Gastrocnemius medialis (tissue), 4 donors: ENCODE measurements at places on chromosomes 3 and 15. TPM values are rescaled to one million over a fixed set of nuclear protein-coding genes. Genes with fewer than 3 reads are reported as not detected.

- DNase-seq, result no peak
Observed at GRCh38 chr3:66014056-66014455, 24.7 kb downstream of the MAGI1 start.

DNA sequence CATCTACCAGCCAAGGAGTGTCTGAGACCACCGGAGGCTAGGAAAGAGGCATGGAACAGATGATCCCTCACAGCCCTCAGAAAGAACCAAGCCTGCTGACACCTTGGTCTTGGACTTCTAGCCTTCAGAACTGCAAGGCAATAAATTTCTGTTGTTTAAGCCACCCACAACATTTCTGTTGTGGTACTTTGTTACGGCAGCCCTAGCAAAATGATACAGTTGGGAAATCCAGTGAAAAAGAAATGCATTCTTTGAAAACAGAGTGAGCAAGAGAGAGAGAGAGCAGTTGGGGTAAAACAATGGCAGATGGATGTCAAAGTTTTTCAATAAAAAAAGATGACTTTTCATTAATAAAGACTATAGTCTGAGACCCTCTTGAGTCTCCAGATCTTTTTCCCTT lies 219.4 kb downstream of the NFKBIZ start:
- no peak for DNase-seq

GRCh38 chr15:36497901-36498300 lies 81.5 kb upstream of the CDIN1 start:
- no peak for DNase-seq

DNA sequence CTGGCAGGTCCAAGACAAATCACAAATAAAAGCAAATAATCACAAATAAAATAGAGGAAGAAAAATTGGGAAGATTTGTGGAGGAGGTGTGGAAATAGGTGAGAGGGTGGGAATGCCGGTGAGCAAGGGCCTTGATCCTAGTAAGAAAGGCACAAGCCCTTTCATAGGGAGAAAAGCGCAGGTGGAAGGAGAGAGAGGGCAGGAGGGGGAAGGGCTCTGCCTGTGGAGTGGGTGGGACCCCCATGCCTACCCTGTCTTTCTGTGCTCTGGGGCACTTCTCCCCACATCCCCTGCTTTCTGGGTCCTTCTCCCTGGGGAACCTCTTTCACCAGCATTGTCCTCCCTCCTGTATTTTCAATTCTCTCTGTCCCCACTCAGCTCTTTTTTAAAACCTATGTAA lies 711 bp upstream of the TGM5 start:
- no peak for DNase-seq

- no peak for DNase-seq
Observed at GRCh38 chr3:30754426-30754825, 140.0 kb downstream of the GADL1 start.

GRCh38 chr3:106249159-106249558 lies 380.3 kb upstream of the CBLB start:
- DNase-seq, result no peak

- peak; percentile 82 for DNase-seq
Observed at GRCh38 chr3:50605901-50606326, 5.7 kb downstream of the CISH start.

DNA sequence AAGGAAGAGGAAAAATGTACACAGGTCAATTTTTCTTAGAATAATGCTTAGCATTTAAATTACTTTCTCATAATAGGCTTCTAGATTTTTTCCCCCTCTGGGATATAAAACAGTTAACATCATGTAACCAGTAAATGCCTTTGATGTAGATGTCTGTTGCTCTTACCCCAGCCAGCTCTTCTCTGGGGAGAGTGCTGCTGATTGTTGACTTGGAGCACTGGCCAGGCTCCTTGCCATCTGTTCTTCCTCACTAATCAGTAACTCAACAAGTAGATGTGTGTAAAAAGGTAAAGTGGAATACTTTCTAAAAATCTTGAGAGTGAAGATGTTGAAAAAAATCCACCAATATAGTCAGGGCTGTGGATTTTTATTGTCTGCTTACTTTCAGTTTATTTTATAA lies 42.2 kb downstream of the RIOX2 start:
- no peak for DNase-seq

Gene HES1
- total RNA-seq, result 38.3 TPM

Gene KIF23
- total RNA-seq, result not detected

Gene GPR149
- not detected for total RNA-seq

Gene TTLL3
- total RNA-seq, result 17.6 TPM

DNA sequence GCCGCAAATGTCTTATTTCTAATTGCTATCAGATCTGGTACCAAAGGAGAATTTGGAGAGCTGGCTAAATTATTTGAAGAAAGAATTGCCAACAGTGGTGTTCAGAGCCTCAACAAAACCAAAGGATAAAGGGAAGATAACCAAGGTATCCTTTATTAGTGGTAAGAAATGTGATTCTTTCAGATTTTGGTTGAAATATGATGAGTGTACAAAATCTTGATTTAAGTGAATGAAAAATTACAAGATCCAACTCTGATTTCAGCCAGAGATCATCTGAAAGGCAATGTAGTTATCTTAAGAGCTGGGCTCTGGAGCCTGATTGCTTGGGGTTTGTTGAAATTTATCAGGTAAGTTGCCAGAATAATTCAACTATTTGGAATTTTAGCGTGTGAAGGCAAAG lies 4.7 kb downstream of the GNL3 start:
- DNase-seq, result no peak

Gene RAD51
- total RNA-seq, result 0.60 TPM

- no peak for DNase-seq
Observed at GRCh38 chr15:92944946-92945521, 44.9 kb downstream of the CHD2 start.

DNA sequence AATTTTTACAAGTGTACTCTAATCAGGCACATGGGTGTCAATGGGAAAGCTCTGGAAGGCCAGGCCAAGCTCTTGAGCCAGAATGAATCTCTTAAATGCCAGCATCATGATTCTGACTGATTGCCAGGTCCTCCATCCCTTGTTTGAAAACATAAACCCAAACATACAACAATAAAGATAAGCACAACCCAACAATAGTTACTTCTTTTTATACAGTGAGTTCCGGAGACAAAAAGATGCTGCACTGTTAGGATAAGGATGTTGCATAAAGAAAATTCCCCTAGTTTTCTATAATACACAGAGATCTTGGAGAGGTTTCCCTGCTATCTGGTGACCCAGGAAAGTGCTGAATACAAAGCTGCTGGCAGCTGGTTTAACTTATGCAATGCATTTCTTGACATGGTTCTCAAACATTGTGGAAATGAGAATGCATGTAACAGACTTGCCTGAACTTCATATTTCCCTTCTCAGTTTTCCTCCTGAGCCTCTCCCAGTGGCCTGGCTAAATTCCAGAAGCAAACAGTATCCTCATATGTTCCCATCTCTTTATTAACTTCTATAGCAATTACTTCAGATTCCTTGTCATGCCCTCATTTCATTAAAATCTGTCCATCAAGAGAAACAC lies 180.1 kb upstream of the PRICKLE2 start:
- DNase-seq, result no peak

DNA sequence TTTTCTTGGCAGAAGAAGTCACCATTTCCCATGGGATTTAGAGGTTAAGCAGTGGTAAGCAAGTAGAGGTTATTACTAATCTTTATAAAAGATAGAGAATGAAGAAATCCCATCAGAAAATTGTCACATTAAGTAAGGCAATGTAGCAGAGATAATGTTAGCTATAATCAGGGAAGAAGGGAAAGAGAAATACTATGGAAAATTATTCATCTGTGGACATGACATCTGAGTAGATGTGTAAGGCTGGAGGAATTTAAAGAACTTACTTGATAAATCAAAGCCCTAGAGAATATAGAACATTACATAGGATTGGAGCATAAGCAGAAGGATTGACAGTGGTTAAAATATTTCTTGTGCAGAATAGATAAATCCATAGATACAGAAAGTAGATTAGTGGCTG lies 553.1 kb upstream of the CBLB start:
- no peak for DNase-seq

DNA sequence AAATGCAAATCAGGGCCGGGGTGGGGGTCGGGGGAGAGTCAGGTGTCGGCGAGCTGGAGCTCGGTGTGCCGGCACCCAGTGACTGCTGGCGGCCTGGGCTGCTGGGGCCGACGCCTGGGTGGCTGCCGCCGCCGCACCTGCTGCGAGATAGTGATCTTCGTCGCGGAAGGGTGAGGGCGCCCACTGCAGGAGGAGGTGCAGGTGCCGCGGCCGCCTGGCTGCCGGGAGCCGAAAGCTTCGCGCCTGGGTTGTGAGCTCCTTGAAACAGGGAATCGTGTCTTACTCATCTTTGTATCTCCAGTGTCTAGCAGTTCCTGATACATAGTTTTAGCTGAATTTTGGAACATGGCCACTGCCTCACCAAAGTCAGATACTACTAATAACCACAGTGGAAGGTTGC lies 64.0 kb upstream of the CPOX start:
- no peak for DNase-seq

GRCh38 chr3:31106204-31106603 lies 211.7 kb upstream of the GADL1 start:
- DNase-seq, result peak; percentile 14

Gene ATP13A4
- not detected for total RNA-seq

DNA sequence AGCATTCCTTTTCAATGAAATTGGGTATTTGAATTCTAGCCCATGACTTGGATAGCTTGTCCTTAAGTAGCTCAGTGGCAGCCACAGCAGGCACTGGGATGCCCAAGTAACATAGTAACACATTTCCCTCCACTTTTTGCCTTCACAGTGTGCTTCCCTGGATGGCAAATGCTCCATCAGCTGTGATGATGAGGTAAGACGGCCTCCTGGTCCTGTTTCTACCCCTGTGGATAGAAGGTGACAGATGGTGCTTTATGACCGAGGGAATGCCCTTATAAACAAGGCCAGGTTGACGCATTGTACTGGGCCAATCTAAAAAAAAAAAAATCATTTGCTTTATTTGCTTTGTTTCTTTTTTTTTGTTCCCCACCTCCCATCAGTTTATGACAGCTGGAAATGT lies 41.8 kb upstream of the LRTM1 start:
- DNase-seq, result no peak

Gene RGMA
- total RNA-seq, result 217 TPM

- DNase-seq, result peak; percentile 74
Observed at GRCh38 chr3:15268033-15268631, 62.1 kb downstream of the CAPN7 start.

GRCh38 chr15:100877551-100877950 lies 2.1 kb upstream of the ALDH1A3 start:
- no peak for DNase-seq

Gene IL17RE
- total RNA-seq, result 0.20 TPM

DNA sequence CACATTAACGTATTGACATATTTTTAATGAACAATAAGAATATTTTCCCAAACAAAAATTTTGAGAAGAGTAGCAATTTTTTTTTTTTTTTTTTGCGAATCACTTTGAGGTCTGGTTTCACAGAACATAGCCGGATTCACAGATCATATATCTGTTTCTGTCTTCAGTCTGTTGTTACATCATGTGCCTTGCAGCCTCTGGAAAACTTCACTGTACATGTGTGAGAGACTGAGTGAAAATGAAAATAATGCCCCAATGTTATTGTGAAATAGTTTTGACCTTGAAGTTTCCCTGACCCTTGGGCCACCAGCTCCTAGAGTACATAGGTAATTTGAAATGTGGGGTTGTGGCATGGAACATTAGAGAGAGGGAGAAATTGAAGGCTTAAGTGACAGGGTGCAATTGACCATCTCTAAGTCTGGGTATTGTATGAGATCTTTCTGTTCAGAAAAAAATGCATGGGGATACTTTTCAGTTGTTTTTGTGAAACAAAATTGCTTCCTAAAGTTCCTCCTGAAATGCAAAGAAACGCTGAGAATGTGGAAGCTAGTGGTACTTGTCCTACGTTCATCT lies 14.0 kb downstream of the ITPR1 start:
- DNase-seq, result no peak

- no peak for DNase-seq
Observed at GRCh38 chr3:182959474-182960350, 20.6 kb downstream of the DCUN1D1 start.

Gene CCNB2
- total RNA-seq, result not detected

Gene GNAT1
- total RNA-seq, result not detected

DNA sequence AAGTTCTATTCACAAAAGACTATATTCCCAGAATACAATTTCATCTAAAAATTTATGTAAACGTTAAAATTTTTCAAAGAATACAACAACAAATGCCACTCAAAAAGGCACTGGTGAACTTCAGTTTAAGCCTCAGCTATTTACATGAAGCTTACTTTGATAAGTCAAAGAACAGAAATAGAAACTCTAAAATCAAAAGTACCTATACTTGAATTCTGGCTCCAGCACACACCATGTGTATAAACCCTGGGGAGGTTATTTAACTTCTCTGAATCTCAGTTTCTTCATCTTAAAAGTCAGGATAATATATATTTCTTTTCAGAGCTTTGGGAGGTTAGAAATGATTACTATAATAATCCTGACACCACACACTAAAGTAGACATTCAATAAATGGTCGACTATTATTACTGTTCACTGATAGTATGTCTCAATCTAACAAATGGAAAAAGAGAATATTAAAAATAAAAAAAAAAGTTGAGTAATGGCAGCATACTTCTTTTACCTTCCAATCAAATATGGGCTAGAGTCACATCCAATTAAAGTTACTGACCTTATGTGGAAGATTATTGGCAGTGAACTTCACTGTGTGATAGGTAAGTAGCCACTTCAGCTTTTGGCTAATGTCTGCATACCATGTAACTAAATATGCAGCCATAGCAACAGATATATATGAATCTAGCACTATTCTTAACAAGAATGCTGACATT lies 248.4 kb downstream of the ISL2 start:
- no peak for DNase-seq

DNA sequence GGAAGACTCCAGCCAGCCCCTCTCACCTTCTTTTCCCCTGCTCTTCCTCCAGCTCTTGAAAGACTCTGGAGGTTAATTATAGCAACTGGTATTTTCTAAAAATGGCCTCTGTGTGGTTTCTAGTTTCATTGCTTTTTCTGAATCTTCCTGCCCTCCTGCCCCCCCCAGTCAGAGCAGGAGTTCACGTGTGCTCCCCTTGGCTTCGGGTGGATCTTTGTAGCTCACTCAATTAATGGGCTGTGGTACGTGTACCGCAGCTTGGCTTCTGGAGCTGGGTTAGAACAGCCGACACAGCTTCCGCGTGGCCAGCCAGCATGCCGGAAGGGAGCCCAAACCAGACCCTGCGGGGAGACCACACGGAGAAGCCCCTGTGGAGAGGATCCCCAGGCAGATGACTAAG lies 31.5 kb downstream of the TM2D3 start:
- DNase-seq, result no peak

Gene CD200R1
- total RNA-seq, result not detected

DNA sequence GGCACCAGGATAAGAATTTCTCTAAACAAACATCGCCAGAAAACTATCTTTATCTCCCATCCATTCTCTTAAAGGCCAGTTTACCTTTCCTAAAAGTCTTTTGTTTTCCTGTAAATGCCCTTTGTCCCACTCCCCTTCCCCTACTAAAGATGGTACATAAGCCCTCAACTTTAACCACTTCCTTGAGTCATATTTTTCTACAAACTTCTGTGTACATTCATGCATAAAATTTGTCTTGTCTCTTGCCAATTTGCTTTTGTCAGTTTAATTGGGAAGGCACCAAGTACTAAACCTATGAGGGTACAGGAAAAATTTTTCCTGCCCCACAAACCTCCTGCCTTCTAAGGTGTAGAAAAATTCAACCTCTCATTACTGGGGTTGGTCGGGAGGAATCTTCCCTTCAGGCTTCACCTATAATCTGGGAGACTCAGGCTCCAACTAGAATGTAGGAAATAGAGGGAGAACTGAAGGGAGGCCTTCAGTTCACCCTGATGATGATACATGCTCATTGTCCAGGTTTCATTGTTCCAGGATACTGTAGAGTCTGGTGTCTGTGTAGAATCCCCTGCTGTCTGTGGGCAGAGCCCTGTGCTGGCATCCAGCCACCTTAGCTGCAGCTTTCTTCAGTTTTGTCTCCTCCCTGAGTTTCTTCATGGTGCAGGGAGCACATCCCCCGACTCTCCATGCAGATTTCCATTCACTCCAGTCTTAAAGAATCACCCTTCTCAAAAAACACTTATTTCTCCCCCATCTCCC lies 53.2 kb downstream of the CD200R1L start:
- DNase-seq, result no peak
